ENCODE measurements at places on chromosomes 7 and 10.
A peak's percentile ranks its signal among the peaks of the same experiment; 100 is the strongest.

DNA sequence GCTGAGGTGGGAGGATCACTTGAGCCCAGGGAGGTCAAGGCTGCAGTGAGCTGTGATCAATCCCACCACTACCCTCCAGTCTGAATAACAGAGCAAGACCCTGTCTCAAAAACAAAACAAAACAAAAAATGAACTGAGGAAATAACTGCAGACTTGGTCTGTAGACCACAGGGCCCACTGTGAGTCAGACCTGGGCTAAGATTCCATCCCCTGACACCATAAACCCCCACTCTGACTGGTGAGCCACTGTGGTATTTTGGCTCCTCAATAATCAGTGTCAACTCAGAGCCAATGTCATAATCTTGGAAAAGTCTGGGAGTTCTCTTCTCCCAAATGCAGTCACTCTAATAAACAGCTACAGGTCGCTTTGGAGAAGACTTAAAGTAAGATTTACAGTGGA, 24.0 kb upstream of the ERCC6 start:
- DNase-seq: no peak

- DNase-seq: no peak
These were observed 438.1 kb upstream of the GALNT17 start for GRCh38 chr7:70693686-70694433.

- no peak for DNase-seq
These were observed 525 bp downstream of the UBE2D4 start for GRCh38 chr7:43926798-43927123.

GRCh38 chr7:90834771-90835170, 238.7 kb downstream of the CDK14 start:
- peak; percentile 96 for DNase-seq

- no peak for DNase-seq
These were observed 60.8 kb downstream of the CHN2 start for GRCh38 chr7:29255199-29255878.

DNA sequence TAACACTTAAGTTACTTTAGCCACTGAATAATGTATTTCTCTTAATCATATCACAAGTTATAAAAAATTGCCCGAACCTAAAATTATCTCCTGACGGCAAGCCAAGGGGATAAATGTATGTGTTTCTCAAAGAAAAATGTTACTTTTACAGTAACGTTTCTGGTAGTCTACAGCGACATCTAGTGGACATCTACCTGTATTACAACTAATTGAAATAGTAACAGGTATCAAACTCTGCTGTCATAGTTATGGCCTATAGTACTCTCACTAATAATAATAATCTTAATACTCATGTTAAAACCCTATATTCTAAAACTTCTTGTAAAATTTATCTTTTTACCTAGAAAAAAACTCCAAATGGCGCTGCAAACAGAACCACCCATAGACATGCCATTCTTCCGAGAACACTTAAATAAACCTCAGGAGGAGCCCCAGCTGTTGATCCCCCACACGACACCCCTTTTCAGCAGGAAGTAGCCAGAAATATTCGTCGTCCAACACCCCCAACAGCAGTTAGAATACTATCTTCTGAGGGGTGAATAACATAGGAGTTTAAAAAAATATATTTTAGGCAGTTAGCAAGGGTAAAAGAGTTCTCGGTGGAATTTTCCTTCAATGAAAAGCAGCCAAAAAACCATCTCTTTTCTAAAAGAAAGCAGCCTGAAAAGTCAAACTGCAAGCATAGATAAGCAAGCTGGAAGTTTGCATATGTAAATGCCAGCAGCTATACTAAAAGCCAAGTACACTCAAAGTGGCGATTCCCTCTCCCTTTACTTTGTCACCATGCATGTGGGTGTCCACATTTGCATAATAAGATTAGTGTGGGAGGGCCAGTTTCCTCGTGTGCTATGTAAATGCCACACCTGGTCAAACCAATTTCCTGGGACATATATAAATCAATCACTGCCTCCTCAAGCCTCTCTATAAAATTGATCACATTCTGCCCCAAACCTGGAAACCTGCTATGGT, 40.5 kb upstream of the ZNF107 start:
- DNase-seq: peak; percentile 78

- no peak for DNase-seq
These were observed 249.8 kb upstream of the PPP2R2D start for GRCh38 chr10:131650771-131651673.

DNA sequence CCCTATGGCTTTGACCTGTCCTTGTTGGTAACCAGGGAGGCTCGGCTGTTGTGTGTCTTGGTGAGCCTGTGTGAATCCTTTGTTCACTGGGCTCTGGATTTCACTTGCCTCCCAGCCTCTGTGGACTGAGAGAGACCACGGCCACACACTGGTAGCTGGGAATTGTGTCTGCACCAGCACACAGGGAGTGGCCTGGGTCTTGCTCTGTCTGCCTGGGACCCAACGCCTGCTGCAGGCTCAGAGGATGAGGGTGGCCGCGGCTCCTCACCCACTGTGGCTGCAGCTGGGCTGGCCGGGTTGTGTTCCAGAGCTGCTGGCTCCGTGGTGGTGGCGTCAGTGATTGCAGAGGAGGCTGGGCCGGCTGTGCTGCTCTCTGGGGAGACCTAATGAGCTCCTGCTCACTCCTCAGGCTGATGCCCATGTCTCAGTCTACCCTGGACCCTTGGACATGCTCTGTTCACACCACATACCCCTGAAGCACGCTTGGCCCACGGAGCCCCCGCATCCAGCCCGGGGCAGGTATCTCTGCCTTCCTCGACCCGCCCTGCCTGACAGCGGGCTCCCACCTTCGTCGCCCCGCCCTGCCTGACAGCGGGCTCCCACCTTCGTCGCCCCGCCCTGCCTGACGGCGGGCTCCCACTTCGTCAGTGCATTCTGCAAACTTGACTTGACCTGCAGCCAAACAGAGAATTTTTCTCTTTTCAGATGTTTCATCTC, 328.5 kb downstream of the ADARB2 start:
- DNase-seq: no peak

DNA sequence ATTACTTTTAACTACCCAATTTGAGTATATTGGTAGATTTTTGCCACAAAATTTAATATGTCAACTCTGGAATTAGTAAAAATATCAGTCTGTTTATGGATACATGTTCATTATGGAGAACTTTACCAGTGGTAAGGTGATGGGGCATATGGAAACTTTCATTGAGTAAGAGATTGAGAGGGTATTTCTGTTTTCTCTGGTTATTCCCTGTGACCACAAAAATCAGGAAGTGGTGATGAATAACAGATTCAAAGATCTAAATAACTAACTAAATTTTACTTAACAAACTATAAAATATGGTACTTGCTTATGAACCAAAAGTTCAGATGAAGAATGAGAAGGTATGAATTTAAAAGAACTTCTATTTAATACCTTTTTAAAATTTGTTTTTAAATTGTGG, 22.1 kb upstream of the STEAP4 start:
- DNase-seq: peak; percentile 23

DNA sequence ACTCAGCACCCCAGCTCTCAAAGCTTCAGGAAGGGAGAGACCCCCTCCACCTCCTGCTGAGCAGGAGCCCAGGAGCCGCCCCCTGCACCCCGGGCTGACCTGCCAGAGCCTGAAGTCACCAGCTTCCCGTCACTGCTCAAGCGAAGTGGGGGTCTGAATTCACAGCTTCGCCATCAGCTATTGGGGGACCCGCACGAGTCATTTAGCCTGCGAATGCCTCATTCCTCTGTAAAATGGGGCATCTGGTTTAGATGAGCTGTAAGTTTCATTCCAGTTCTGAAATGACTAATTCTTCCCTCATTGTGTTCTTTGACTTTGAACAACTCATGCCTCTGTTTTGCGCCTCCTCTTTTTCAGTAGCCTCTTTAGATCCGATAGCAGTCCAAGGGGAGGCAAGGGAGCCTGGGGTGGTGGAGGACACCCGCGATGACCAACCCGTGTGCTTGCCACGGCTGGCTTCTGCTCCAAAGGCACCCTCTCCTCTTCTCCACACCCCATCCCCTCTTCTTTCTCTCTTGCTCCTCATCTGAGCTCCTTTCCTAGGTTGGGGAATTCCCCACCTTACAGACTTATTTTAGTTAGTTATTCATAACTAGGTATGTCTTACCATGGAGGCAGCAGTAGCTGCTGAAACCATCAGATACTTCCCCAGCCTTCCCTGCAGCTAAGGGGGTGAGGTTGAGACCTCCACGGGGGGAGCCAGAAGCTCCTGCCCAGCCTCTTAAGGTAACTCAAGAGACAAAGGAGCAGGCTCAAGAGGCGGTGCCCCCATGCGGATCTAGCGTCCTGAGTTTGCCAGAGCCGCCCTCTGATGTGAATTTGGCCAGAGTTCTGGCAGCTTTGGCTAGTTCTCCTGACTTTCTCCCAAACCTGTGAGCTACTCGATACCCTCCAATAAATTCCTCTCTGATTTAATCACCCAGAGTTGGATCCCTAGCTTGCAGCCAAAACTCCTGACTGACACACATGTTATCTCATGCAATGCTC, 47.7 kb downstream of the RBM17 start:
- DNase-seq: no peak

DNA sequence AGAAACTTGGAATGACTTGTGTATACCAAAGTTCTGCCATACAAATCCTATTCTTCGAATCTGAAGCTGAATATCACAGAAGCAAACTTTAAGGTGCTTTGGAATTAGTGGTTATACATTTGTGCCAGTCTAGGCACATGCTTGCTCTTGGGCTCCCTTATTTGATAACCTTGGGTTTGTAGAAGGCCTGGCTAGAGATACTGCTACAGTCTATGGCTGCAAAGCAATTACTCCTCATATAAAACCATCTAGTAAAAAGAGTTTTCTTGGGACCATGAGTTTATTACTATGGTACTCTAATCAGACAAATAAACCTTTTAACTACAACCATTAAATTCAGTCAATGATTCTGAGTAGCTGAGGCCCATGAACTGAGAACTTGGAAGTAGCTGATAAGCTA, 92.5 kb upstream of the SLC13A1 start:
- no peak for DNase-seq

DNA sequence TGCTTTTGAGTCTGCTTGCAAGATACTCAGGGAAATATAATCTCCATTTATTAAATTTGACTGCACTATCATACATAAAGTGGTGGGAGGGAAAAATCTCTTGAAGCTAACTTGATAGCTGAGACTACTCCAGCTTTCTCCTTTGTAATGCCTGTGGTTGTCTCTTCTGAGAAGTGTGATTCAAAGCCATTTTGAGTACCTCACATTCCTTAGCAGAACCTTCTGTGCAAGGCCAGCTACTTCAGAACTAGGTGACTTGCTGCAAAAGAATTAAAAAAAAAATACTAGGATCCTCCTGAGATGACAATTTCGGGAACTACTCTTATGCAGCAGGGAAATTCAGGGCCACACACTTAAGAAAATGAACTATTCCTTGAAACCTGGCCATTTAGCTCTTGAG, 294.8 kb downstream of the MDFIC start:
- no peak for DNase-seq

- DNase-seq: no peak
These were observed 188.4 kb downstream of the CYP26A1 start for GRCh38 chr10:93261961-93262610.

DNA sequence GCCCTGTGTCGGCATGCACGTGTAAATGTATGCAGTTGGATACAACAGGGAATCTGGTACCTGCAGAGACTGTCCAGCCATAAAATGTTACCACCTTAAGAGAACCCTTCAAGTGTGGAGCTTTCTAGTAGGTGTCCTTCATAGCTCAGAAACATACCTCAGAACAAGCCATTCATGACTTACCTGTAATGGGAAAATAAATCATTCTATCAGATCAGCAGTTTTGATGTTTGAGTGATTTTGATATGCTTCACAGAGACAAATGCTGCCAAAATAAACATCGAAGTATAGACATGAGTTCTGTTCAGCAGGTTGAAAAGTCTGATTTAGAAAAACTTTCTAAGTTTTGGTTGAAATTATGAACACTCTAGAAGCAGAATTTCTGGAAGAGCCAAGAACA, 33.5 kb upstream of the UMAD1 start:
- no peak for DNase-seq

- no peak for DNase-seq
These were observed 108.4 kb upstream of the BTBD16 start for GRCh38 chr10:122162671-122163173.

DNA sequence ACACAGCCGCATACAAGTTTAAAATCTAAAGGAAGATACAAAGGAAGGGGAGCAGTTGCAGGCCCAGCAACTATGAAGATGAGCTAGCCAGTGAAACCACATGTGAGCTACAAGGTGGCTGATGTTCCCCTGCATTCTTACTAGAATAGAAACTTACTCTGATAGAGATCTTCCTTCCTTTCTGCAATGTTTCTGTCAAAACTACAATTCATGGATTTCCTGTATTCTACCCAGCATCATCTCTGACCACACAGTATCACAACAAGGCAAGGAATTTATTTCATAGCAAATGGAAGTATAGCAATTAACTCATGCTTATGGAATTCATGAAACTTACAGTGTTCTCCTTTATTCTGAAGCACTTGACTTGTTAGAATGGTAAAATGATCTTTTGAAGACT, 68.7 kb upstream of the AASS start:
- DNase-seq: no peak

DNA sequence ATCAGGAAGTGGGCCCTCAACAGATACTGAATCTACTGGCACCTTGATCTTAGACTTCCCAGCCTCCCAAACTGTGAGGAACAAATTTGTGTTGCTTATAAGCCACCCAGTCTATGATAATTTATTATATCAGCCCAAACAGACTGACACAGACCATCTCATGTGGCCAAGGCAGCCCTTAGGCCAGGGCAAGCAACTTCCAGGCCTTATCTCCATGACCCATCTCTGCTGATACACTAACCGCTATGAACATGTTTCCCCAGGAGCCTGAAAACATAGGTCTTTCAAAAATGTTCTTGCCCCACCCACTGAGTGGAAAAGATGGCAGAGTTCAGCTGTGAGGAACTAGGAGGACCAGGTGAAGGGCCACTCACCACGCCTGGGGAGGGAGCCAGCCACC, 3.2 kb upstream of the BLOC1S2 start:
- DNase-seq: peak; percentile 74

- no peak for DNase-seq
These were observed 38.8 kb upstream of the LYZL1 start for GRCh38 chr10:29250066-29250465.

- no peak for DNase-seq
These were observed 55.6 kb downstream of the GALNT11 start for GRCh38 chr7:152081088-152081487.

DNA sequence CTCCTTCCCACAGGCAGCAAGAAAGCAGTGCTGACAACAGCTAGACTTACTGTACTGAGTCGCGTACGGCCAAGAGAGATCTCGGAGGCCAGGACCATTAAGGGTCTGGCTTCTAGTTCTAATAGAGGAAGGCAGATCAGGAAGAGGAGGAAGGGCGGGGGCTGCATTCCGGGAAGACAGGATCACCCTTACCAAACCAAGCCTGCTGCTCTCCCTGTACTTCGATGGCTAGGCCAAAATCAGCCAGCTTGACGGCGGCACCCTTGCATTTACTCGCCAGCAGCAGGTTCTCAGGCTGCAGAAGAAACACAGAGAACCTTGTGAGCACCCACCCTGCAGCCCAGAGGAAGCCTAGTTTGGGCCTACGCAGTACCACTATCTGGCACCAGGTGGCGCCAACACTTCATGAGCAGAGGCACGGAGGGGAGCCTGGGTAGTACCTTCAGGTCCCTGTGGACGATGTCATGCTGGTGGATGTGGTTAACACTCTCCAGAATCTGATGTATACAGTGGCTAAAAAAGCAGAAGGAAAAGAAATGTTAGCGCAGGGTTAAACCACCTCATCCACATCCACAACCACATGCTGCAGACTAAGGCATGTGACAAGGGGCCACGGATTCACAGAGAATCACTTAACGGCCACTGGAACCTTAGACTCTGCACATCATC, 25.4 kb downstream of the CAMK2G start:
- peak; percentile 96 for DNase-seq

- DNase-seq: no peak
These were observed 6.6 kb upstream of the ZNF282 start for GRCh38 chr7:149188637-149189259.

- peak; percentile 66 for DNase-seq
These were observed 1.5 kb downstream of the FRAT1 start for GRCh38 chr10:97320480-97321031.
